Urinary bladder (tissue), 4 donors: ENCODE measurements at places on chromosomes 7 and 10.

DNA sequence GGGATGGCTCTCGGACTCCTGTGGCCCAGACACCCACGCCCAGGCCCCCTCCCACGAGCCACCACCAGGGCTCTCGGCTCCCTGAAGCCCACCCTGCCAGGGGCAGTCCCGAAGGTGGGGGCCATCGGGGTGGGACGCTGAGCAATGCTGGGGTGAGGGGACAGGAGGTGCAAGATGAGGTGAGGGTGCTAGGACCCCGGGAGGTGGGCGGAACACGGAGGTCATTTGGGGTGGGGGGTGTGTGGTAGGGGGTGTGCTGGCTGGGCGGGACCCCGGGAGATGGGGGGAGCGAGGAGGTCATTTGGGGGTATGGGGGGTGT lies 17.0 kb upstream of the LFNG start:
- DNase-seq, result no peak

- no peak for DNase-seq
Measured at GRCh38 chr10:128191847-128192246, 65.6 kb upstream of the MKI67 start.

GRCh38 chr7:129949292-129950133 lies 3.2 kb downstream of the UBE2H start:
- peak; percentile 37 for DNase-seq

- DNase-seq, result no peak
Measured at GRCh38 chr10:66307826-66308225, 618.0 kb upstream of the LRRTM3 start.

- DNase-seq, result no peak
Measured at GRCh38 chr7:24716480-24717246, 40.6 kb downstream of the GSDME start.

DNA sequence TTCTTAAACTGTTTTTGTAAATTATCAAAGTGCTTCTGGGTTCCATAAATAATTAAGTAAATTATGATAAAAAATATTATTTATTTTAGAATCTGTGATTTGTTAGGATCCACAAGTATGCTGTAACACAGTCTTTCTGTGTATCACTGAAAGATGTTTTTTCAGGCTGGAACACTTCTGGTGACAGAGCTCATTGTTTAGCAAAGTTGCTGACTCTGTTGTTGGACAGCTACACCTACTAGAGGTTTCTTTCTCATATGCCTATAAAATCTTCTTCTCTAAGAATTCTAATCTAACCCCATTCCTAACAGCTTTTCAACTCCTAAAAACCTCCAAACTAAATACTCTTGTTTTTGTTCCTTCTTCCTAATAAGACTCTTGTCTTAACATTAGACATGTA lies 176.8 kb downstream of the THSD7A start:
- DNase-seq, result no peak

DNA sequence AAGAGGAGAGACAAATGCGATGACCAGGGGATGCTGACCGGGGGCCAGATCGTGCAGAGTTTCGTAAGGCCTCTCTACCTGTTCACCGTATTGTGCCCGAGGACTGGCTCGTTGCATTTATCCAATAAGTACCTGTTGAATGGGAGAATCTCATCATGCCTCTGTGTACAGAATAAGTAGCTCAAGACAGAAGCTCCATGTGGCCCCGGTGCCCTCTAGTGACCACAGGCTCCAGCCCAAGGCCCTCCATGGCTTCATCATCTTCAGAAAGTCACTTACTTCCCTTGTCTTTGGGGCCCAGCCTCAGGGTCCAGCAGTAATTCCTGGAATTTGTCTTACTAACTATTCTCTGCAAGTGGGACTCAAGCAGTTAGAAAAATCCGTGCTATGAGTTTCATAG lies 151.0 kb downstream of the CHN2 start:
- DNase-seq, result no peak

GRCh38 chr10:3926675-3927525 lies 141.9 kb upstream of the KLF6 start:
- no peak for DNase-seq

- DNase-seq, result no peak
Measured at GRCh38 chr10:131972474-131973071, 9.2 kb downstream of the BNIP3 start.

DNA sequence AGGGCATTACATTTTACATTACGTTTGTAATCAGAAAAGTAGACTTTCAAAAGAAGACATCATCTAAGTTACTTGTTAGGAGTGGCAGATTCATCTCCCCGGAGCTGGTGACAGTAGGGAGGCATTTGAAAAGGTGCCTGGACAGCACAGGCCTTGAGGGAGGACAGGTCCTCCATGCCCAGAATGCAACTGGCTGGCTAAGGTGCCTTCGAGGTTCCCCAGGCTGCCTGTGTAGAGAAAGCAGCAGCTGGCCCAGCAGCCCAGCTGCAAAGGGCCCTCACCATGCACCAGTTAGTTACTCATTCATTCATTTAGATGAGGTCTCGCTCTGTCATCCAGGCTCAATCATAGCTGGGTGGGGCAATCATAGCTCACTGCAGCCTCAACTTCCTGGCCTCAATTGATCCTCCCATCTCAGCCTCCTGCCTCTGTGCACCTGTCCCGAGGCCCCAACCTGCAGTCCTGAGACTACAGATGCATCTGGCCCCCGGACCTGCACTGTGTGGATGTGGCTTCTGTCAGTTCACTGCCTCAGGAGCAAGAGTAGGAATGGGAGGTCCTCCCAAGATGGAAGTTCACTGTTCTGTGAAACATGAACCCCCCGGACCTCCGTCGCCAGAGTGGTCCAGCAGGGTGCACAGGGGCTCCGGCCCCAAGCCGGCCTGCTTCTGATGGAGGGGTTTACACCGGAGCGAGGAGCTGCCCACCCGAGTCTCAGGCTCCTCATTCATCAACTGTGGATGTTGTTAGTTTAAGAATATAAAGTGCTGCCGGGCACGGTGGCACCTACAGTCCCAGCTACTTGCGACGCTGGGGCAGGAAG lies 36.6 kb downstream of the PRKAG2 start:
- DNase-seq, result no peak

GRCh38 chr10:129545261-129545660 lies 78.2 kb downstream of the MGMT start:
- DNase-seq, result no peak

- DNase-seq, result no peak
Measured at GRCh38 chr7:96422388-96422787, 100.5 kb upstream of the SLC25A13 start.
